Fibroblast of mammary gland (primary cell): ENCODE measurements at places on chromosomes 1 and 21.

DNA sequence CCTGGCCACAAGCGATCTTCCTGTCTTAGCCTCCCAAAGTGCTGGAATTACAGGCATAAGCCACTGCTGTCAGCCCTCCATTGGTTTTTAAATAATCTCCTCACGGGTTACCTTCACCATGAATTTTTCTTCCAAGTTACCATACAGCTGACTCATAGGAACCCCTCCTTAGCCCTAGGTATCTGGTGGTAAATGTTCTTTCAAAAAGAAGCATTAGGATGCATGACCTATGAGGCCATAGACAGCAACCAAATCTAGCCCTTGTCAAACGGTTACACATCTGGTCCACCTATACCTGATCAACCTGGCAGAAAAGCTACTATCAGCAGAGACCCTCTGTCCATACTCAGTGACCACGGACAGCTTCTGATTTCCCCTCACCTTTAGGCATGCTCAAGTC lies 12.7 kb upstream of the DEGS1 start:
- no peak for DNase-seq

- DNase-seq, result no peak
Observed at GRCh38 chr1:87389011-87389410, 60.3 kb downstream of the LMO4 start.

- no peak for DNase-seq
Observed at GRCh38 chr1:25832336-25833037, 12.7 kb downstream of the MTFR1L start.

- no peak for DNase-seq
Observed at GRCh38 chr1:206835186-206835585, 30.2 kb upstream of the IL20 start.

DNA sequence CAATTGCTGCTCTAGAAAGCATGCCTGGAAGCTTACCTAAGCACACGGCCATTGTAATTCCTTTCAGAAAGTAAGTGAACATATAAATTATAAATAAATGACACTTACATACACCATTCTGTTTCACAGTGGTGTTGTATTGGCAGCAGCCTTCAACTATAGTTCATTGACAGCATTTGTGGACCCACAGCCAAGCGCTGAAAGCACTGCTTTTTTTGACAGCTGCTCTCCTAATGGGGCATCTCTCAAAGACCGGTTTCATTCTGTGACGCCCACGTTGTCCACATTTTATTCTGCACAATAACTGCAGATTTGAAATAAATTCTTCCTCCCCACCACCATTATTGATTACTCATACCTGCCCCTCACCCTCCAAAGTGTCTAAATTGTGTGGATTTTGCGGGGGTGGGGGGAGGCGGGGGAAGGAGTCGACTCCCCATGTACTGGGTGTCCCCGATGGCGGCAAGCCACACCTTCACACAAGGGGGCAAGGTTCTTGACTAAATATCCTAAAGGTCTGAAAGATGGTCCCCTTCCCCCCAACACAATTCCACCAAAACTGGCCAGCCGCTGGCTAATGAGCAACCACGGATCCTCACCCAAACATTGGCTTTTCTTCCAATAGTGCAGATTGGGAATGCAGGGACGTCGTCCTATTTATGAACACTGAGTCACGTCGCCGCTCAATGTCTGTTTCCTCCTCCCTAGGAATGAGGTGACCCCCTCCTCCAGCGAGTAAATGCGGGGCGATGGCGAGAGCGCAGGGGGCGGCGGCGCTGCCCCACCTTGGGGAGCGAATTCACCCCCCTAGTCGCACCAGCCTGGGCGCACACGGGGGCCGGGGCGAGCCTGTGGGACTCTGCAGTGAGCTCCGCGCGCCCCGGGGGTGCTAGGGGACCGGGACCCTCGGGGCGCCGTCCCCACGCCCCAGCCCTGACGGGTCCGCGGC lies 960 bp downstream of the RCAN1 start:
- peak; percentile 31 for DNase-seq

DNA sequence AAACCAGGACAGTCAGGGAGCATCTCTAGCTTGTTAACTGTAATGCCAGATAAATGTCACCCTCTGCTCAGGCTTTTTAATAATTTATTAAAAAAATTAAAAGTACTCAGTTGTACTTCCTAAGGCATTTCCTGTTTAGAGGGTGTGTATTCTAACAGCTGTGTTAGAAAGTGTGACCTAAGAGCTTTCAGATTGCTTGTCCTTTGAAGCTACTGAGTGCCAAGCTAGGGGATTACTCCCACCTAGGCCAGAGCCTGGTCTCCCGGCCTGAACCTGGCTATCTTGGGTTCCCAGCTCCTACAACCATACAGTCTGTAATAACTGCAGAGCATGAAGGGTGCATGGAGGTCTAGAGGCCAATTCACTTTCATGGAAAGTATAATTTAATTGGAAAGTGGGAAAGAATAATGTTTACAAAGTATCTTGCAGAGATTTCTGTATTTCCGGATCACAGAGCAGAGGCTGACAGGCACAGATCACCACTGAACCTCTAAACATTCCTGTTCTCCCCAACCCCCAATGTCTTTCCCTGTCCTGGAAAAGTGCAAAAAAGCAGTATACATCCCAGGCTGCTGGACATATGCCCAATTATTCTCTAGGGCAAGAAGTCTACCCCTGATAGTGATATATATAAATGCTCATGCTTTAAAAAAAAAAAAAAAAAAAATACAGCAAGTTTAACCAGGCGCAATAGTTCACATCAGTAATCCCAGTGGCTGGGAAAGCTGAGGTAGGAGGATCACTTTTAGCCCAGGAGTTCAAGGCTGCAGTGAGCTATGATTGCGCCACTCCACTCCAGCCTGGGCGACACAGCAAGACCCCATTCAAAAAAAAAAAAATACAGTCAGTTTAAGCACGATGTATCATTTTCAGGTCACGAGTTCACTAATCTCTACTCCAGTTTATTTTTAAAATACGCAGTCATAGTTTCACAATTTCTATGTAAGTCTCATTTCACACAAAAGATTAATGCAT lies 36.7 kb upstream of the RAP1A start:
- no peak for DNase-seq

- DNase-seq, result peak; percentile 74
Observed at GRCh38 chr1:23756676-23757075, 13.4 kb downstream of the ELOA start.

- peak; percentile 96 for DNase-seq
Observed at GRCh38 chr1:58584082-58584895, 7.2 kb upstream of the TACSTD2 start.

DNA sequence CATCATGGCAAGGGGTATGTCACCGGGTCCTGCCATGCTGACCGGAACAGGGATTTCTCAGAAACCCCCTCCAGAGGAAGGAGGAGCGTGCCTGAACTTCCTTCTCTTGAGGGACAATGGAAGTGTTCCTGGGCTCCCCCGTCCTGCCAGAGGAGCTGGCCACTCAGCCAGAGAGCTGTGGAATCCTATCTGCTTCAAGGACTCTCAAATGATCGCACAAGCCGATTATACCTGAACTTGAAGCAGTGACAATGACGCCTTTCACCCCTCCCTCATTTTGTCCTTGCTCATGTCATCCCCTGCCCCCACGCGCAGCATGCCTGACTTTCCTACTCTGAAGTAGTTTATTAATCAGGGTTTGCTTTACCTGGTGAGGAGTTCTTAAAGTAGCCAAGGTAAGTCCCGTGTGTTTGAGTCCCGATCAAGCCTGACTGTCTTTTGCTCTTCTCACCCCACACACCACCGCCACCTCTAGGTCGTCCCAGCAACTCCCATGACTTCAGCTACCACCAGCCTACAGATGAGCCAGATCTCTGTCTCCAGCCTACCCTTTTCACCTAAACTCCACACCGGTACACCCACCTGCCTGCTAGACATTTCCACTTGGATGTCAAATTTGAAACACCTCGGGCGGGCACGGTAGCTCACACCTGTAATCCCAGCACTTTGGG lies 25.0 kb upstream of the PRELP start:
- no peak for DNase-seq
